Stimulated activated CD8-positive, alpha-beta memory T cell treated with anti-CD3 and anti-CD28 coated beads, Interleukin-7, amount 100 ng/mL, for 1 hour (primary cell): ENCODE measurements at places on chromosomes 5 and 9.

DNA sequence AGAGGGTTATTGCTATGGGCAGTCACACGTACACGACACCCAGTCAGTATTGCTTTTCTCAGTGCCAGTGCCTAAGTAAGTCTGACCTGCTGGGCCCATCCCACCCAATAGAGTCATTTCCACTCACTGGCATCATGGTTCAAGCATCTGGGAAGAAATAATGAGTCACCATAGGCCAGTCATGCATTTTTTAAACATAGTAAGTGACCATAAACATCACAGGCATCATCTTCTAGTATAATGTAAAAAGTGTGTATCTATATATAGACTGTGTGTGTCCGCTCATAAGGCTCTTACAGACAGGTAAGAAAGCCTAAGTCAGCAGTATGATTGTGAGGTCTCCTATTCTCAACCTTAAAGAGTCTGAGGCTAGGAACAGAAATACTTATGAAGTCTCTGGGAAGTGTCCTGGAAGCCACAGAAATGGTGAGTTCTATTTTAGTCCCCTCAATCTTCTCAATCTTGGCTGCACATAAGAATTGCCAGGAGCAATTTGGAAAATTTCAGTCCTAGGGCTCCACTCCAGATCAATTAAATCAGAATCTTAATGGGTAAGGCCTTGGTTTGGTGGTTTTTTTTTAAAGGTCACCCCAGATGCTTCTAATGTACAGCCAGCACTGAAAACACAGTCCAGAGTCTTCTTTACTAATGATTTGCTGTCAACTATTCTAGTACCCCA is 65.2 kb downstream of the ZNF366 start:
- DNase-seq: no peak

GRCh38 chr9:90580576-90580975 is 62.0 kb downstream of the DIRAS2 start:
- DNase-seq: no peak

GRCh38 chr5:16883176-16883575 is 52.9 kb downstream of the MYO10 start:
- no peak for DNase-seq

- DNase-seq: no peak
Observed at GRCh38 chr5:123037104-123037418, 536 bp upstream of the PPIC start.

DNA sequence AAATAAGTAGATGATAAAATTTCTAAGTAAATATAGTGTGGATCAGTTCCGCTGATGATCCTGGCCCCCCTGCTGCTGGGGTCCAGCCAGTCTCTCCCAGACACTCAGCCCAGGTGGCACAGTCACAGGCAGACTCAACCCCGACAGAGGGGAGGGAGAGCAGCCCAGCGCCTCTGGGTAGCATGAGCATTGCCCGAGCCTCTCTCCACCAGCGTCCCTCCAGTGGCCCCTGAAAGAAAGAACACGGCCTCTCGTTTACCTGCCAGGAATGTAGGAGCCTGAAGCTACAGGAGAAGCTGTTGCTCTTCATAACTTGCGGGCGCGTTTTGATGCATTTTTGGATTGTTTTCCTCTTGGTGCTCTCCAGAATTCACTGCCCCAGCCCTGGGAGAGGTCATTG is 68.8 kb upstream of the ICE1 start:
- no peak for DNase-seq

DNA sequence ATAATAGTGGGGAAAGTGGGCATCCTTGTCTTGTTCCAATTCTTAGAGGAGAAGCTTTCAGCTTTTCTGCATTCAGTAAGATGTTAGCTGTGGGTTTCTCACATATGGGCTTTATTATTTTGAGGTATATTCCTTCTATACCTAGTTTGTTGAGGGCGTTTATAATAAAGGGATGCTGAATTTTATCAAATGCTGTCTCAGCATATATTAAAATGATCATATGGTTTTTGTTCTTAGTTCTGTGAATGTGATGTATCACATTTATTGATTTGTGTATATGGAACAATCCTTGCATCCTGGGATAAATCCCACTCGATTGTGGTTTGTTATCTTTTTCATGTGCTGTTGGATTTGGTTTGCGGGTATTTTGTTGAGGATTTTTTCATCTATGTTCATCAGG is 43.1 kb downstream of the FGD3 start:
- no peak for DNase-seq

DNA sequence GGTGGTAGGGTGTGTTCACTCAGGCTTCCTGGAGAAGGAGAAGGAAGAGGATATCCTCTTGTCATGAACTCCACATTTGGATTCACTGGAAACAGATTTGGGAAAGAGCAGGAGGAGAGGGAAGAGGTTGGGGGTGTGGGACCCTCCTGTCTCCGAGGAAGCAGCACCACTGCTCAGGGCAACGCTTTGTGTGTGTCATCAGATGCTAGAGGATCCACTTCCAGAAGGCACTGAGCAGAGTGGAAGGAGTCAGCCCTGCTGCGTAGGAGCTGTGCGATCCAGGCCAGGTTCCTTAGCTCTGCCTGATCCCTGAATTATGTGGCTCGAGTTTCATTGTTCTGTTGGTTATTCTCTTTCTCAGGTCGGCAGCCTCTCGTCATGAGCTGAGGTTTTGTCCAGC is 37.3 kb upstream of the TJP2 start:
- DNase-seq: no peak

GRCh38 chr5:159602434-159602833 is 272.1 kb upstream of the IL12B start:
- DNase-seq: no peak
